ENCODE measurements at places on chromosomes 16 and 17. TPM values are rescaled to one million over a fixed set of nuclear protein-coding genes. Genes with fewer than 3 reads are reported as not detected.
A peak's percentile ranks its signal among the peaks of the same experiment; 100 is the strongest.

- H3K4me1 ChIP-seq, result peaks cover 42% of the 10 kb centered on the region
- no peak overlapping the region for H3K4me3 ChIP-seq
- peaks cover 11% of the 10 kb centered on the region for H3K27me3 ChIP-seq
- H3K36me3 ChIP-seq, result no peaks in the 10 kb centered on the region
- no peak for DNase-seq
Measured at GRCh38 chr17:74272731-74273201, 1.3 kb upstream of the DNAI2 start.

DNA sequence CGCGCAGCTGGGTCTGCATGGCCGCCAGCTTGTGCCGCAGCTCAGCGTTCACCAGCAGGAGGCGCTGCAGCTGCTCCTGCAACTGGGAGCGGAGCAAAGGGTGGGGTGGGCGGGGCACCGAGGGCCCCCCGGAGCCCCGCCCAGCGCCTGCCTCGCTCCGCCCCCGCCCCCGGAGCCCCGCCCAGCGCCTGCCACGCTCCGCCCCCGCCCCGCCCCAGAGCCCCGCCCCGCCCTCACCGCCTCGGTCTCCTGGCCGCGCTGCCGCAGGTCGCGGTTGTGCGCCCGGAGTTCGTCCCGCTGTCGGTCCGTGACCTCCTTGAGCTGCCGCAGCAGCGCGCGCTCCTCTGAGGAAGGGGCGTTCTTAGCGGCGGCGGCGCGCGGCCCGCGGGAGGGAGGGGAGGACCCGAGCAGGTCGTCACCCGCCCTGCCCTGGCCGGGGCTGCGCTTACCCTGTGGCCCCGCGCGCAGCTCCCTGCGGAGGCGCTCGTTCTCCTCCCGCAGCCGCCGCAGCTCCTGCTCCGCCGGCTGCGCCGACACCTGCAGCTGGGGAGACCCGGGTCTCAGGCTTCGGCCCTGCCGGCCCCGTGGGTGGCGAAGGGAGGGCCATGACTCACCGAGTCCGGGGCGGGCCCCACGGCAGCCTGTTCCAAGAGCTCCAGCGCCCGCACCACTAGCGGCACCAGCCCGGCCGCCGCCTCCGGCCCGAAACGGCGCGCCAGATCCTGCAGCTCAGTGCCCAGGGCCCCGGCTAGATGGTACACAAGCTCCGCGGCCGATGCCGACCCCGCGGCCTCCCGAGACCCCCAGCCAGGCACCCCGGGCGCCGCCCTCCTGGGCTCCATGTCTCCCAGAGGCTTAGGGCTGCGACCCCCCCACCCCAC, 463 bp downstream of the RILP start:
- H3K27me3 ChIP-seq, result no peaks in the 10 kb centered on the region
- H3K4me1 ChIP-seq, result peaks cover 58% of the 10 kb centered on the region
- H3K27ac ChIP-seq, result peak overlapping the region; percentile 98
- H3K4me3 ChIP-seq, result peak overlapping the region; percentile 68

DNA sequence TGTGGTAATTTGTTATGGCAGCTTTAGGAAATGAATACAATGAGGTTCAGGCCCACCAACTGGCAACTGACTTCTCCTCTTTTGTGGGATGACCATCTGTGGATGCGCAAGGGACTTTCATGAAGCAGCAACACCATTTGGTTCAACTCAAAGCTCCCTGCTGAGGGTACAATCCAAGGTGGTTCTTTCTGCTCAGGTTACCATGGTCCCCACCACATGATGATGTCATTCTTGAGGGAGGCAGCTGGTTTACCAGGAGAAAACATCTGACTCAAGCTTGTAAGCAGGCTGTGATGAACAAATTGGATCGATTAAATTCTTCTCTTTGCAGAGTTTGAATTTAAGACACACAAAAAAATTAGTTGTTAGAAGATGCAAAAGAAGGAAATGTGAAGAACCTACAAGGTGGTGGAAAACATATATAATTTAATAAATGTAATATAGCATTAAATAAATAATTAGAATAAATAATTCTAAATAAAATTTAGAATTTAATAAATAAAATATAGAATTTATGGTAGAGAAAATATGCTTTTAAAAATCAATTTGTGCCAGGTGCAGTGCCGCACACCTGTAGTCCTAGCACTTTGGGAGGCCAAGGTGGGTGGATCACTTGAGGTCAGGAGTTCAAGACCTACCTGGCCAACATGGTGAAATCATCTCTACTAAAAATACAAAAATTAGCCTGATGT, 67.6 kb upstream of the ANKFN1 start:
- no peaks in the 10 kb centered on the region for H3K27me3 ChIP-seq
- DNase-seq, result no peak
- H3K4me3 ChIP-seq, result no peak overlapping the region
- H3K4me1 ChIP-seq, result no peaks in the 10 kb centered on the region
- H3K27ac ChIP-seq, result no peak overlapping the region
- H3K36me3 ChIP-seq, result no peaks in the 10 kb centered on the region

- no peaks in the 10 kb centered on the region for H3K27me3 ChIP-seq
- H3K4me3 ChIP-seq, result no peak overlapping the region
- peak overlapping the region; percentile 62 for H3K27ac ChIP-seq
Measured at GRCh38 chr16:81493755-81494433, 49.3 kb downstream of the CMIP start.

The HAS3 gene
- 0.27 TPM for polyA plus RNA-seq

The BCL6B gene
- polyA plus RNA-seq, result 10.3 TPM

GRCh38 chr17:34913001-34913400, 48.3 kb downstream of the CCT6B start:
- no peak overlapping the region for H3K4me3 ChIP-seq
- no peak overlapping the region for H3K27ac ChIP-seq
- no peak for DNase-seq
- H3K4me1 ChIP-seq, result no peaks in the 10 kb centered on the region
- H3K36me3 ChIP-seq, result no peaks in the 10 kb centered on the region

GRCh38 chr16:29811896-29812665, at the start of gene PRRT2:
PRRT2 (plus strand) TSS chr16:29812193; CDS start chr16:29813055, 862 bp downstream.
- peak; percentile 72 for DNase-seq
- H3K27me3 ChIP-seq, result peaks cover 4% of the 10 kb centered on the region
- H3K27ac ChIP-seq, result peak within 1 kb of the TSS; percentile 95
- H3K36me3 ChIP-seq, result peaks cover 22% of the 10 kb centered on the region

The PGAP6 gene
- 63.8 TPM for polyA plus RNA-seq

GRCh38 chr16:77790912-77791311, 2.5 kb downstream of the VAT1L start:
- DNase-seq, result no peak
- H3K27me3 ChIP-seq, result peaks cover 63% of the 10 kb centered on the region
- H3K27ac ChIP-seq, result no peak overlapping the region
- no peaks in the 10 kb centered on the region for H3K36me3 ChIP-seq

The HIC1 gene
- polyA plus RNA-seq, result 11.7 TPM

The PLLP gene
- 8.2 TPM for polyA plus RNA-seq

DNA sequence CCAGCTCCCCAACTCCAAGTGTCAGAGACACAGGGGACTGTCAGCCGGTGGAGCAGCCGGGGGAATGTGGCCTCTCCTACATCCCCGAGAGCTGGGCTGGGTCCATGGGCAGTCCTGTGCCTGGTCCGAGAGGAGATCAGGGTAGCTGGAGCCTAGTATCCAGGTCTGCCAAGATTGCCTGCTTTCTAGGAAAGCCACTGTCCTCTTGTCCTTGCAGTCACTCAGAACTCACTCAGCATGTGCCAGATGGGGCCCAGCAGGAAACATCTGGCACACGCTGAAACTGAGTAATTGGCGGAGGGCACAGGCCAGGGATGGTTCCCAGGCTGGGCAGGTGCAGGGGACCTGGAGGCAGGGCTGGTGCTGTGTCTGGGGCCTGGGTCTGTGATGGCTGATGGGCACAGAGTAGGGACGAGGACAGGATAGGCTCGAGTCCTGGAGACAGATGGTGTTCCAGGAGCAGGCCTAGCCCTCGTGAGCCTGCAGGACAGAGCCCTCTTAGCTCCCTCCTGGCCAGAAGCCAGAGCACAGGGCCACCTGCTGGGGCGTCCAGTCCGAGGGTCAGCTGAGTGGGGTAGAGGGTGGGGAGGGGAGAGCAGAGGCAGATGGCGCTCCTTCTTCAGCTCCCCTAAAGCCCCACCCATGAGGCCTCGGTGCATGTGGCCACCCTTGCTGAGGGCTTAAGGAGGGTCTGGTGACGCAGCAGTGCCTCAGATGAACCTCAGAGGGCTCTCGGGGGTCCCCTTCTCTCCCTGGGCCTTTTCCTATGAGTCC, 31.1 kb downstream of the ADCY7 start:
- no peak overlapping the region for H3K4me3 ChIP-seq
- no peak for DNase-seq
- no peak overlapping the region for H3K27ac ChIP-seq
- no peaks in the 10 kb centered on the region for H3K36me3 ChIP-seq
- no peaks in the 10 kb centered on the region for H3K27me3 ChIP-seq

- no peaks in the 10 kb centered on the region for H3K27me3 ChIP-seq
- no peak for DNase-seq
- no peak overlapping the region for H3K27ac ChIP-seq
- H3K36me3 ChIP-seq, result peaks cover 26% of the 10 kb centered on the region
- peaks cover 74% of the 10 kb centered on the region for H3K4me1 ChIP-seq
- no peak overlapping the region for H3K4me3 ChIP-seq
Measured at GRCh38 chr16:83806731-83807130, 1.0 kb upstream of the HSBP1 start.

DNA sequence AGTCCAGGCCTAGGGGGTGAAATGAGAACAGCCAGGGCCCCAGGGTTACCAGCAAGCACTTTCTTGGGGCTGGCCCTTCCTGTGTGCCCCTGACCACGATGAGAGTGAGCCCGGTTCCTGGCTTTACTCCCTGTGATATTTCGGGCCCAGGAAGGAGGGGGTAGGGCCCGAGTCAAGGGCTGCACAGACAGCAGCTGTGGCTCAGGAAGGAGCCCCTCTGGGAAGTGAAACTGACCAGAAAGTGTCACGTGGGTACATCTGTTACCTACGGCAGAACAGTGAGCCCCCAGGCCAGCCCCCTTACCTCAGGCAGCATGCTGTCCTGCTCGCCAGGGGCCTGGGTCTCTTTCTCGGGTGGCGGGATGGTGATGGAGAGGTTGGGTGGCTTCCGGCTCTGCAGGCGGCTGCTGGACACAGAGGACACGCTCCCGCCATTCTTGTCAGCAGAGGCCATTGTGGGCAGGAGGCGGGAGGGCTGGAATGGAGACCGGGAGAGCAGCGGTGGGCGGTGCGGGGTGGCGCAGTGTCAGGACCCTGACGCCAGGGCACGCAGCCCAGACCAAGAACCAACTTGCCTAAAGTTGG, 13.8 kb downstream of the AANAT start:
- no peak overlapping the region for H3K4me3 ChIP-seq
- H3K4me1 ChIP-seq, result no peaks in the 10 kb centered on the region
- no peaks in the 10 kb centered on the region for H3K36me3 ChIP-seq
- H3K27me3 ChIP-seq, result no peaks in the 10 kb centered on the region
- no peak overlapping the region for H3K27ac ChIP-seq

DNA sequence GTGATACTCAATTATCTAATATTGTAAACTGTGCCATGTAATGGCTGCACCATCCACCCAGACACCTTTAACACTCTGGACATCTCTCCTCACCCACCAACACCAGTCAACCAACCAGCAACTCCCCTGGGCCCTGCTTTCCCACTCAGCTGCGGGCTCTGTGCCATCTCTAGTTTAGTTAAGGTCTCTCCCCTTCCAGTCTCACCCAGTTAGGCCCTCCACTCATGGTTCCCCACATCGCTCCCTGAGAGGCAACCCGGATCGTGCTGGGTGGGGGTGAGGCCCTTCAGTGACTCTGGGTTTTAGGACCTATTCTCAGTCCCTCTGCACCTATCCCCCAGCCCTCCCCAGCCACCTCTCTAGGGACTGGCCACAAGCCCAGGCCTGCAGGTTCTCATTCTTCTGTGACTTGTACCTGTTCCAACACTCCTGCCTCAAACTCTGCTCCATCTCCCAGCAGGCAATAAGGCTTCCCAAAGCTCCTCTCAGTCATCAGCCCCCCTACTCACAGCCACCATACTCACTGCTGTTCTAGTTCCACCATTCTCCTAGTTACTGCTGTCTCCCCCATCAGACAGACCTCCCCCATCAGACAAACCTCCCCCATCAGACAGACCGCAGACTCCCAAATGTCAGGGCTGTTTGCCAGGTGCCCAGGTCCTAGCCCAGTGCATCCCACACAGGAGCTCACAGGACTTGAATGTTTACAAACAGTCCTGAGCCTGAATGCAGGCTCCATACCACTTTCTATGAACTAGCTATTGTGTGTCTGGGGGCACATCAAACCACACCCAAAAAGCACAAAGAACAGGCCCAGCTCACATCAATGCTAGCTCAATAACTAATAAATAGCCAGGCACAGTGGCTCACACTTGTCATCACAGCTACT, 2.6 kb downstream of the TK2 start:
- DNase-seq, result no peak
- H3K27ac ChIP-seq, result peak overlapping the region; percentile 99
- H3K36me3 ChIP-seq, result no peaks in the 10 kb centered on the region
- H3K27me3 ChIP-seq, result no peaks in the 10 kb centered on the region

The ABHD15 gene
- 4.0 TPM for polyA plus RNA-seq

GRCh38 chr17:41256291-41256685, 1.1 kb downstream of the KRTAP9-9 start:
- no peaks in the 10 kb centered on the region for H3K4me1 ChIP-seq
- H3K27me3 ChIP-seq, result peaks cover 20% of the 10 kb centered on the region
- DNase-seq, result no peak
- H3K27ac ChIP-seq, result no peak overlapping the region
- no peaks in the 10 kb centered on the region for H3K36me3 ChIP-seq

GRCh38 chr17:71080937-71081336, 911.6 kb downstream of the KCNJ2 start:
- no peak overlapping the region for H3K4me3 ChIP-seq
- no peak for DNase-seq
- no peak overlapping the region for H3K27ac ChIP-seq
- no peaks in the 10 kb centered on the region for H3K27me3 ChIP-seq
- no peaks in the 10 kb centered on the region for H3K4me1 ChIP-seq

DNA sequence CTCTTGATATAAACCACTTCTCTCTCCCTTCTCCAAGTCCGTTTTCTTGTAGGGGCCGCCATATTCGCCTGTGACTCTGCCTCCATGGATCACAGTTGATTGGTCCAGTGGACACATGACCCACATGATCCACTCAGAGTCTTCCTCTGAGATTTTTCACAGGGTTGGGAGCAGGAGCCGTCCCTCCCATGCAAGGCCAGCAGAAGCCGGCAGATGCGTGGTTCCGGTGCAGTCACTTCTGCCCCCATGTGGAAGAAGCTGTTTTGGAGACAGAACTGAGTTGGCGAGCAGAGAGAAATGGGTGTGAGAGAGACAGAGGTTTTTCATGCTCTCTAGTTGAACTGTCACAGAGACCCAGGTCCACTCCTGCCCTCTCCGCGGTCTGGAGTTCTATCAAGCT, 83.3 kb downstream of the C16orf95 start:
- no peak overlapping the region for H3K4me3 ChIP-seq
- DNase-seq, result no peak
- no peaks in the 10 kb centered on the region for H3K36me3 ChIP-seq
- H3K27ac ChIP-seq, result no peak overlapping the region
- H3K27me3 ChIP-seq, result no peaks in the 10 kb centered on the region

DNA sequence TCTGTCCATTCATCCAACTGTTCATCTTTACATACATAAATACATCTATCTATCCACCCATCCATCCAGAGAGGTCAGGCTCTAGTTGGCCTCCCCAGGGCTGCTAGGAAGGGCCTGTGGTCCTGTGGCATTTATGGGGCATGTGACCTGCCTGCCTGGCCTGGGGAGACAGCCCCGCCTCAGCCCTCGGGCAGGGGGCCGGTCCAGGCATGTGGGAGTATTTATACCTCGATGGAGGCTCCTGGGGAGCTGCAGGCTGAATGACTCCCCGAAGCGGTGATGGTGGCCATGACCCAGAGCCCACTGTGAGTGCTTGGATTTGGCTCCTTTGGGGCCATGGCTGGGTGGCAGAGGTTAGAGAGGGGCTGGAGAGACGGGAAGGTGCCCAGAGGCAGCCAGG, 7.3 kb downstream of the FOXN1 start:
- no peaks in the 10 kb centered on the region for H3K36me3 ChIP-seq
- H3K4me3 ChIP-seq, result no peak overlapping the region
- H3K27ac ChIP-seq, result no peak overlapping the region
- no peak for DNase-seq
- H3K4me1 ChIP-seq, result no peaks in the 10 kb centered on the region
- peaks cover 43% of the 10 kb centered on the region for H3K27me3 ChIP-seq

All from heart left ventricle (tissue), 16 donors.